ENCODE measurements at places on chromosomes 12 and 14. TPM values are rescaled to one million over a fixed set of nuclear protein-coding genes. Genes with fewer than 3 reads are reported as not detected.

GRCh38 chr12:112421363-112421762 is 2.6 kb downstream of the PTPN11 start:
- no peaks in the 10 kb centered on the region for H3K36me3 ChIP-seq
- H3K4me3 ChIP-seq = no peak overlapping the region
- DNase-seq = no peak

GRCh38 chr12:92138144-92138543 is 7.5 kb downstream of the BTG1 start:
- H3K4me1 ChIP-seq = peaks cover 63% of the 10 kb centered on the region
- H3K36me3 ChIP-seq = no peaks in the 10 kb centered on the region
- DNase-seq = no peak
- peak overlapping the region; percentile 90 for H3K4me3 ChIP-seq
- H3K27me3 ChIP-seq = no peaks in the 10 kb centered on the region
- no peak overlapping the region for H3K27ac ChIP-seq

GRCh38 chr14:37196604-37197420 is 925 bp upstream of the MIPOL1 start:
- H3K27me3 ChIP-seq = no peaks in the 10 kb centered on the region
- peak overlapping the region; percentile 86 for H3K27ac ChIP-seq
- peak overlapping the region; percentile 68 for H3K4me3 ChIP-seq
- no peaks in the 10 kb centered on the region for H3K36me3 ChIP-seq
- DNase-seq = no peak

- DNase-seq = peak; percentile 66
- no peaks in the 10 kb centered on the region for H3K27me3 ChIP-seq
- H3K4me3 ChIP-seq = no peak overlapping the region
- H3K27ac ChIP-seq = no peak overlapping the region
Observed at GRCh38 chr14:97878727-97879126, 1081.5 kb downstream of the VRK1 start.

Gene RAPGEF3
- total RNA-seq = 13.8 TPM

Gene SERPINA3
- 80.9 TPM for total RNA-seq

Measured in sigmoid colon (tissue), 7 donors.